ENCODE measurements at places on chromosomes 12 and 14. TPM values are rescaled to one million over a fixed set of nuclear protein-coding genes. Genes with fewer than 3 reads are reported as not detected.

SMCO3 gene
- not detected for total RNA-seq

GRCh38 chr12:56683-57346, 9.8 kb upstream of the IQSEC3 start:
- DNase-seq: no peak

- no peak for DNase-seq
Measured at GRCh38 chr12:57134949-57135348, 6.7 kb downstream of the LRP1 start.

GRCh38 chr14:33948869-33949408, 1.9 kb downstream of the EGLN3 start:
- no peak for DNase-seq

Data from HCT116 (cell line).